Keratinocyte (primary cell): ENCODE measurements at places on chromosomes 7 and 10.

- no peaks in the 10 kb centered on the region for H3K27me3 ChIP-seq
- no peaks in the 10 kb centered on the region for H3K4me1 ChIP-seq
- DNase-seq = no peak
- no peak overlapping the region for H3K27ac ChIP-seq
- H3K4me3 ChIP-seq = no peak overlapping the region
Measured at GRCh38 chr10:28211759-28212158, 91.1 kb downstream of the MPP7 start.

DNA sequence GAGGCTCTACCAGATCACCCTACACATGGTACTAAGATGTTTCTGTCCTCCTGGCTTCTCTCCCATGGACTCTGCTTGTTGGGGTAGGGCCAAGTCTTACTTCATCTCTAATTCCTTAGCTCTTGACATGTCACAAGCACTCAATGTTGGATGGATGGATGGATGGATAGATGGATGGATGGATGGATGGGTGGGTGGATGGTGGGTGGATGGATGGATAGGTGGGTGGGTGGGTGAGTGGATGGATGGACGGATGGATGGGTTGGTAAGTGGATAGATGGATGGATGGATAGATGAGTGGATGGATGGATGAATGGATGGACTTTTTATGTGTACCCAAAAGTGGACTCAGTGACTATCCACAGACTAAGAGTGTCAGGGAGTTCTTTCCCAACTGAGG, 28.5 kb downstream of the HSPA12A start:
- no peak overlapping the region for H3K4me3 ChIP-seq
- H3K36me3 ChIP-seq = no peaks in the 10 kb centered on the region
- no peaks in the 10 kb centered on the region for H3K27me3 ChIP-seq
- DNase-seq = no peak

DNA sequence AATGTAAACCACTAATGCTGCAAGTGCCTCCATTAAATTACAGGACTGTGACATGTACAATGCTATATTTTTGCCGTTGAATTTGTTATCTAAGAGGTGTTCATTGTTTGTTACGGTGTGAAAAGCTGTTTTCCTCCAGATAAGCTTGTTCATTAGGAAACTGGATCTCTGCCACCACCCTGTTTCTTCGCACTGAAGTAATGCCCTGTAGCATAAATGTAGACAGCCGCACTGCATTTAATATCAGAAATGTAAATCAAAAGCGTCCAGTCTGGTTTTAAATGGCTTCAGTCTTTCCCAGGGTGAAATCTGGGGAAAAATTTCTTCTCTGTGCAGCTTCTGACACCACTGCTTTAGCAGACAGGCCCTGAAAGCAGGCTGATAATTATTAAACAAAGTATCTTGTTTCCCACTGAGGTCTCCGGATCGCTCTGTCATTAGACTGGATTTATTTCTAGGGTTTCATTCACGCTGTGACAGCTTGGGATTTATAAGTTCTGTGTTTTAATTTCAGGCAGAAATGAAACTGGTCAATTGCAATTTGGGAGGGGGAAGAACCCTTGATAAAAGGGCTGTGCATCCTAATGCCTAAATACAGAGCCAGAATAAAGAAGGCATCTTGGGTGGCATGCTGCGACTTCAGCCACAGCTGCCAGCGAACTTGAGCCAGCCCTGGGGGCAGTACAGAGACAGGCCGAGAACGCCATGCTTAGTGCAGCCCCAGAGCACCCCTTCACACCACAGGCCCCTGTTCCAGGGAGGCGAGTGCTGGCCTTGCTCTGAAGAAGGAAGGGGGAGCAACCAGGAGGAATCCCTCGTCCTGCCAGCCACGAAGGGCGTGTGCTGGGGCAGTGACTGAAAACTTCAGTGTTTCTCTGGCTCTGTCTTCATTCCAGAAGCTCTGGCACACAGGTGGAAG, 547.7 kb upstream of the GALNT17 start:
- H3K27ac ChIP-seq = no peak overlapping the region
- DNase-seq = no peak
- H3K4me3 ChIP-seq = no peak overlapping the region
- H3K4me1 ChIP-seq = peaks cover 23% of the 10 kb centered on the region
- H3K36me3 ChIP-seq = no peaks in the 10 kb centered on the region
- H3K27me3 ChIP-seq = no peaks in the 10 kb centered on the region

DNA sequence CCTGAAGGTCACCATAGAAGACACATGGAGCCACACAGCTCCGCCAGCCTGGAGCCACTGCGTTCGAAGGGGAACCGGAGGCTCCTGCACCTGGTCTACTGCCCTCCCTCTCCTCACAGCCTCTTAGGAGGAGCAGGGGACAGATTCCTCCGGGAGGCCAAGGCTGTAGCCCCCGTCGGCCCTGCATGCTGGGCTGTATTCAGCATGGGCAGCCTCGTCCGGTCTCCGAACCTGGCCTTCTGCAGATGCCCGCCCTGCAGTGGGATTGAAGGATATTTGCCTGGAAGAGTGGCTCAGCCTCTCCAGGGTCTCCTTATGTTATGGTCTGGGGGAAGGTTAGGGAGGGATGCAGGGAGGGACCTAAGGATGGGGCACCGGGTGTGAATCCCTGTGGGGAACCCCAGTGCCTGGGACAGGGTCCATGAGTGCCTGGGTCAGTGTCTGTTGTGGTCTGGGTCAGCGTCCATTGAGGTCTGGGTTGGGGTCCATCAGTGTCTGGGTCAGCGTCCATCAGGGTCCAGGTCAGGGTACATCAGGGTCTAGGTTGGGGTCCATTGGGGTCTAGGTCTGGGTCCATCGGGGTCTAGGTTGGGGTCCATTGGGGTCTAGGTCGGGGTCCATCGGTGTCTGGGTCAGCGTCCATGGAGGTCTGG, 13.0 kb upstream of the SCART1 start:
- DNase-seq = no peak
- H3K4me3 ChIP-seq = no peak overlapping the region
- H3K36me3 ChIP-seq = no peaks in the 10 kb centered on the region

DNA sequence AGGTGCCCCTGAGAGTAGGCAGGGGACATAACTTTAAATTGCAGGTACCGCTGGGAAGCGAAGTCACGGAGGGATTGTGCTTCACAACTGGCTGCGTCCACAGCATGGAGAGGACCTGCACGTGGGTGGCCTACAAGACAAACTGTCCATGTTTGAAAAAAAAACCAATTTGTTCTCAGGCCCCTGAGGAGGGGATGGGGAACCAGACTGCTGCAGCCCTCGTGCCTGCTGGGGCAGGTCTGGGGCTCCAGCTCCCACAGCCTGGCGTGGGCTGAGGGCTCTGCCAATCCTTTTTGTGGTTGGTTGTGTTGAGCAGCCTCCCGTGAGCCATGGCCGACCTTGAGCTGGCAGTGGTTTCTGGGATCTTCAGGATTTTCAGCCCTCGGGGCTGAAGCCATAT, 9.7 kb downstream of the SFRP5 start:
- DNase-seq = no peak
- H3K36me3 ChIP-seq = peaks cover 20% of the 10 kb centered on the region
- H3K27ac ChIP-seq = no peak overlapping the region

- H3K27ac ChIP-seq = no peak overlapping the region
- no peaks in the 10 kb centered on the region for H3K27me3 ChIP-seq
- H3K4me3 ChIP-seq = no peak overlapping the region
- no peak for DNase-seq
Measured at GRCh38 chr10:600876-601659, 88.4 kb downstream of the DIP2C start.
